Mesothelial cell of epicardium (in vitro differentiated cells): ENCODE measurements at places on chromosomes 16 and 17.

GRCh38 chr16:57411362-57411976 lies 6.9 kb downstream of the CCL17 start:
- no peak for DNase-seq

- no peak for DNase-seq
These were observed 35.4 kb upstream of the LITAF start for GRCh38 chr16:11621920-11622651.

DNA sequence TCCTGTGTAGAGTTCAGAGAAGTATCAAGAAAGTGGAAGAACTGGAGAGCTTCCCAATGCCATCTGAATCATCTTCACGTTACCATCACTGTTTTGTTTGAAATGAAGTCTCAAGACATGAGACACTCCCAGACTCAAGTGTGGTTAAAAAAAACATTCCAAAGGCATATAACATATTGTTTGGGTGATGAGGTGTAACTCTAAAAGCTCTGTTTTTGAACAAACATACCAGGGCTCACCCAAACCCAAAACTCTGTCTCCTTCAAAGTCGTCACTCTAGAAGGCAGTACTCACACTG lies 6.3 kb upstream of the ZCCHC14 start:
- no peak for DNase-seq

GRCh38 chr17:61813211-61813610 lies 50.1 kb downstream of the BRIP1 start:
- no peak for DNase-seq

- DNase-seq = no peak
These were observed 35.0 kb upstream of the MRC2 start for GRCh38 chr17:62592341-62593099.

DNA sequence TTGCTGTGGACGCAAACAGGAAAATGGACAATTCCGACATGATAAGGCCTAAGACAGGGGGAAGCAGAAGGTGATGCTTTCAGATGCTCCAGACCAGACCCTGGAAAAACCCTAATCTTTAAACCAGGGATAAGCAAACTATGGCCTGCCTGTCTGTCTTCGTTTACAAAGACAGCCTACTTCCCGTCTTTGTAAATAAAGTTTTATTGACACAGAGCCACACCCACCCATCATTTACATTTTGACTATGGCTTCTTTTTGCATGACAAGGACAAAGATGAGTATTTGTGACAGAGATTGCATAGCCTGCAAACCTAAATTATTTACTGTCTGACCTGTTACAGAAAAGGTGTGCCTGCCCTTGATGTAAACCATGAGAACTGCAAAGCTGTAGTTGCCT lies 177.9 kb downstream of the WSCD1 start:
- DNase-seq = no peak

DNA sequence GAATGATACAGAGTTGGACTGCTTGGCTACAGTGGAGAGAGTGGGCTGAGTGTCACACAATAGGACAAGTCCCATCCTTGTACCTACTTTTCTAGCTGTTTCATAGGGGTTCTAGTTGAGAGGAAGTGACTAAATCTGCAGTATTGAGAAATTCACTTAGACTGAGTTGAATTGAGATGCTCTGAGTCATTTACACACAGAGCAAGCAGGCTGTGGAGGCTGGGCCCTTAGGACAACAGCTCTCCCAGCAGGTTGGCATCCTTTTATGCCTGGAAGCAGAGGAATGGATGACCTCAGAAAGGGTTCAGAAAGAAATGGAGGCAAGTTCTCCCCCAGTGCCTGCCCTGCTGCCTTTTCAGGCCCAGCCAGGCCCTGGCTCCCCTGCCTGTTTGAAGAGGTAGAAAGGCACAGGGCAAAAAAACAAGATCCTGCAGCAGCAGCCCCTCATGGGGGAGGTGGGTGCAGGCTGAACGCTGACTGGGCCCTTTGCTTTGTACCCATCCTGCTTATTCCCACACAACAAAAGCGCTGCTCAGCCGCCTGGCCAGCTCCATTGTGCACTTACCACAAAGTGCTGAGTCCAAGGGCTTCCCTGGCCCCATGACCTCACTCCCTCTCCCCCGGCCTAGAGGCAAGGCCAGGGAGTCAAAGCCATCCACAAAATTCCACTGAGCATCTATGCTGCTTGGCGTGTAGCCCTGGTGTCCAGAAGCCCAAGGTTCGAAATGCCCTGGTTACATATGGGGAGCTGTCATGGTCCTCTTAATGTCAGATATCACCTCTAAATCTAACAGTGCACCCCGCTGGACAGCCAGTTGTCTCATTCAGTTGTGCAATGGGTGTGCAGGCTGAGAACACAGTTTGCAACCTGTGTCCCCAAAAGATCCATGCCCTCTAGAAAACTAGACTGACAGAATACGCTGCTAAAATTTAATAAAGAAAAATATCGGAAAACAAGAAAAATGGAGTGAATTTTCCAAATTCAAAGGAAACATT lies 5.4 kb upstream of the CRYBA1 start:
- DNase-seq = no peak

DNA sequence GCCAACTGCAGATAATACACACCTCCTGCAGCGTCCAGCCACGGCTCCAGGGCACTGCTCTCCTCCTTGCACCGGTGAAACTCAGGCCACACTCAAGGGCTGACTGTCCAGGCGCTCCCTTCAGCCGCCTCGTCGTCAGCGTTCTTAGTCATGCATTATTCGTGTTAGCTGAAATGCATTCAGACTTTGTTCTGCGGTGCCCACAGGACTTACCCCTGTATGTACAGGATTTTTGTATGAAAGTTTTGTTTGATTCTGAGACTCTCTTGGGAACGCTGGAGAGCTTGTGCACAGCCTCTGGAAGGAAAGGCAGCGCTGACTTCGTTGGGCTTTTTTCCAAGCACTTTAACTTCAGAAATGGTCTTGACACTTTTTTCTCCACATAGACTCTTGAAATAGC lies 22.1 kb downstream of the CIBAR2 start:
- no peak for DNase-seq

- DNase-seq = no peak
These were observed 132.0 kb downstream of the NLK start for GRCh38 chr17:28174352-28175046.

GRCh38 chr16:47712276-47713224 lies 251.4 kb downstream of the PHKB start:
- DNase-seq = no peak

- DNase-seq = no peak
These were observed 26.5 kb upstream of the AKTIP start for GRCh38 chr16:53529513-53529912.

DNA sequence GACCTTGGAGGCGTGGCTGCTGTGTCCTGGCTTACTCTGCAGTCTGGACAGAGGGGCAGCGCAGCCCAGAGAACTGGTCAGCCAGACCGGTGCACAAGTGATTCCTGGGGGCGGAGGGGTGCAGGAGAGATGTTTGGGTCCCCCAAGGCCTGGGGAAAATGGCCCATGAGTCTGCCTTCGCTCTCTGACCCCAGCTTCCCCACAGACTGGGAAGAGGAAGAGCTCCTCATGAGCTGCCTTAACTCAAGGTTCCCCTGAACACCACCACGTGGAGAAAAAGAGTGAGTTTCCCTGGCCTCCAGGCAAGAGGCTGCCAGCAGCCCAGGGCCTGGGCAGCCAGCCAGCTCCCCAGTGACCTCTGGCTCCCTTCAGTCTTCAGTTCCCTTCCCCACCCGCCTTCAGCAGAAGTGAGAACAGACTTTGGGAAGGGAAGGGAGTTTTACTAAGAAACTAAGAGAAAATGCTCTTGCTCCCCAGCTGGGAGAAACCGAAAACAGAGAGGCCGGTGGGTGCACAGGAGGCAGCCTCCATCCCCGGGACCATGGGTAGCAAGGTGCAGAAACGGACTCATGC lies 2.0 kb upstream of the C17orf99 start:
- DNase-seq = peak; percentile 65

GRCh38 chr16:90083139-90083538 lies 6.0 kb upstream of the PRDM7 start:
- DNase-seq = no peak

GRCh38 chr16:56987692-56988091 lies 1.7 kb upstream of the NLRC5 start:
- DNase-seq = no peak

- DNase-seq = no peak
These were observed 37.7 kb upstream of the RHBDL3 start for GRCh38 chr17:32227910-32228309.

DNA sequence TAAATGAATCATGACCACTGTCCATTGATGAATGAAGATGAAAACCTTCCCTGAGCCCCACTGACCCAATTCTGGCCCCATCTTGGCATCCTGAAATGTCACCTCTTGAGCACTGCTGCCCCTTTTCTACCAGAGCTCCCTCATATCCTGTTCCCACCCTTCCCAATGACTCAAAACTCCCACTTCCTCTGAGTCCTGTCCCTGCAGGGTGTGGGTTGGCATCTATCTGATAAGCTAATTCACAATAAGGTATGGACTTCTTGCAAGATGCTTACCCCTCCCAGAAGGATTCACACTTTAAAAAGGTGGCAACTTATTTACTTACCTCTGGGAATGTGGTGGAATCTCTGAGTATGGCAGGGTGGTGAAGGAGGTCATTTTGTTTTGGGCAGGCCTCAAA lies 13.3 kb upstream of the CSNK2A2 start:
- DNase-seq = no peak

DNA sequence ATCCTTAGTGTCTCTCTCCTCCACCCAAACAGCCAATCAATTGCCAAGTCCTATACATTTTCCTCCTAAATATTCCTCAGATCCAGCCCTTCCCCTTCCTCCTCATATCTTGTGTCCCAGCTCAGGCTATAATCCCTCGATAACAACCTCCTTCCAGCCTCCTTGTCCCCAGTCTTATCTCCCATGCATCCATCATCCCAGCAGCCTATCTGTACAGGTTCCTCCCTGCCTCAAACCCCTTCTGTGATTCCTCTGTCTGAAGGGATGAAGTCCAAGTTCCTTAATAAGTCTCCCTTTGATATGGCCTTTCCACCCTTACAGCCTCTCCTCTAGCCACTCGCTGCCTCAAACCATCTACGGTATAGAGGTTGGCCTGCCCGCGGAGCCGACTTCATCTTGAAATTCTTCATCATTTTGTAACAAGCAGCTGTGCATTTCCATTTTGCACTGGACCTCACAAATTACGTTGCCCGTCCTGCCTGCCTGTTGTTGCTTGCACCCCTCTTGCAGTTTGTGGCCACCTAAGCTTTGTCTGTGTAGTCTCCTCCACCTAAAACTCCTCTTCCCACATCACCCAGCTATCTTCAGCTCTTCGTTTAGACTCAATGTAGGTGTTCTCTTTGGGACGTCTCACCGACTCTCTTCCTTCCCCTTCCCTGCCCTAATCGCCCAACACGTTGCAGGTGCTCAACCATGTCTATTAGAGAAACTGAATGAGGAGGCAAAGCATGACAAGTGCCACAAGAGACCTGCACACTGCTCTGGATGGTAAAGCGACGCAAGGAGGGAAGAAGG lies 786 bp upstream of the CDK5RAP3 start:
- DNase-seq = no peak

DNA sequence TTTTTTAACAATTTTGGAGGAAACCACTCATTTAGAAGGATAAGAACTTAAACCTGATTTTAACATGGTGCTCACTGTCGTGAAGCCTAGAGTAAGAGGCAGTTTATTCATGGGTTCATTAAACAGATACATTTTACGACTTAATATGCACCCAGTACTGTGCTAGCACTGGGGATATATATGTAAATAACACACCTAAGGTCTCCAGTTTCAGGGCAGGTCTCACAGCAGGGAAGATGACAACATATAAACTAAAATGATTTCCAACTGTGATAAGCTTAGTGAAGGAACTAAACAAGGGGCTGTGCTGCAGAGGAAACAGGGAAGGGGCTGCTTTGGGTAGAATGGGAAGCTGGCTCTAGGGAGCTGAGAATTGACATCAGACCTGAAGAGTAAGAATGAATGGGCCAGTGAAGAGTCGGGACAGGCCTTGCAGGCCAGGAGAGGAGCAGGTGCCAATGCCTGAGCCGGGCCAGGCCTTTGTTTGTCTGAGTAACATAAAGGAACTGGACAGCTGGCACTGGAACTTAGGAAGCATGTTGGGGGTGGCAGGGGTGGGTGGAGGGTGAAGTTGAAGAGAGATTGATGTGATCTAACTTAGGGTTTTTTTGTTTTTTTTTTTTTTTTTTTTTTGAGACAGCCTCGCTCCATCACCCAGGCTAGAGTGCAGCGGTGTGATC lies 12.1 kb downstream of the NT5M start:
- DNase-seq = no peak

DNA sequence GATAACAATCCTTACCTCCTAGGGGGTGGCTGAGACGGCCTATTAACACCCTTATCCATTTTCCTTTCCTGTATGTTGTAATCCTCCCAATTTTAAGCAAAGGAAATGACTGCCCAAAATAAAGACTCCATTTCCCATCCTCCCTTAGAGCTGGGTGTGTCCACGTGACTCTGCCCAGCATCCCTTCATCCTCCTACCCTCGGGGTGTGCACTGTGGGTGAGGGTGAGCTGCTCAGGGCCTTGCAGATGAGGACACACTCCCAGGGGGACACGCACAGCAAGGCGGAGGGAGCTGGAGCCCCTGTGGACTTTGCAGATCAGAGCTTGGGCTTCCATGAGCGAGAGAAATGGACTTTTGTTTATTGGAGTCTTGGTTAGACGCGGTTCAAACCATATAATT lies 186.8 kb downstream of the IRF8 start:
- no peak for DNase-seq

DNA sequence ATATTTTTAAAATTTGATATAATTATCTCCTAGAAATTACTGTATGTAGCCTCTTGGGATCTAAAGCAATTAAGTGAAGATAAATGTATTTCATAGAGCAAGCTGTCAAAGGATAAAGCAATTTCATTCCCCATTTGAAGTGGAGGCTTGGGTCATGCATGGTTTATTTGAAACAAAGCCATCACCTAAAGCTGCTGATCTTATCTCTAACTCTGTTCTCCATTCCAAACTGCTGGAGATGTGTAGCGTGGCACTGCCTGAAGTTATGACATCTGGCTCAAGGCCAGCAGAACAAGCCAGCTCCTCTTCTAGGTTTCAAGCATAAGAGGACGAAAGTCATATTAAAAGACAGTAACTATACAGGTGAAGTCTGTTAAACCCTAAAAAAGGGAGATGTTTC lies 83.9 kb downstream of the HIC1 start:
- DNase-seq = peak; percentile 40

- DNase-seq = no peak
These were observed 62.8 kb downstream of the GRB7 start for GRCh38 chr17:39800540-39800939.

- peak; percentile 61 for DNase-seq
These were observed 5.6 kb downstream of the RARA start for GRCh38 chr17:40314584-40314956.

- no peak for DNase-seq
These were observed 101.1 kb downstream of the FOXL1 start for GRCh38 chr16:86679490-86679889.
